ENCODE measurements at places on chromosomes 13 and 19. TPM values are rescaled to one million over a fixed set of nuclear protein-coding genes. Genes with fewer than 3 reads are reported as not detected.

Gene METTL21C
- not detected for total RNA-seq

Gene TOMM40
- total RNA-seq = 75.5 TPM

Gene IQCN
- total RNA-seq = 0.92 TPM

Gene TRPC4
- total RNA-seq = 2.8 TPM

Gene MYPOP
- 6.0 TPM for total RNA-seq

Gene CYP2A6
- not detected for total RNA-seq

Gene COL4A1
- total RNA-seq = 4,558 TPM

Gene ZNF729
- total RNA-seq = not detected

Gene NANOS3
- total RNA-seq = 1.6 TPM

Gene NLRP4
- total RNA-seq = not detected

Gene ING1
- 15.8 TPM for total RNA-seq

Gene IL17D
- total RNA-seq = 10.6 TPM

Gene CNFN
- not detected for total RNA-seq

Gene ICAM4
- total RNA-seq = not detected

Gene APOC1
- total RNA-seq = 2.3 TPM

Gene LMTK3
- not detected for total RNA-seq

Gene IGFL3
- not detected for total RNA-seq

Gene RASGRP4
- total RNA-seq = not detected

Gene TMEM150B
- total RNA-seq = not detected

Gene MRPL57
- 26.7 TPM for total RNA-seq

Gene GJA3
- 0.39 TPM for total RNA-seq

Gene ACP5
- total RNA-seq = 1.9 TPM

Gene FFAR2
- not detected for total RNA-seq

Gene IFNL1
- total RNA-seq = not detected

Gene C19orf47
- 13.1 TPM for total RNA-seq

Gene COMP
- total RNA-seq = not detected

Gene GJB2
- total RNA-seq = not detected

Gene GPR183
- total RNA-seq = 0.58 TPM

Gene HCN2
- total RNA-seq = 1.1 TPM

Gene PBX4
- 0.19 TPM for total RNA-seq

Gene CYP4F2
- not detected for total RNA-seq

Gene ACP4
- not detected for total RNA-seq

Gene COL5A3
- 2.6 TPM for total RNA-seq

Gene KXD1
- 143 TPM for total RNA-seq

Gene F2RL3
- 79.1 TPM for total RNA-seq

Gene ONECUT3
- total RNA-seq = not detected

Gene LILRB5
- total RNA-seq = not detected

Gene RNF17
- 0.58 TPM for total RNA-seq

Gene ZNF229
- total RNA-seq = 10.2 TPM

Gene ASPDH
- not detected for total RNA-seq

Gene ENOX1
- 0.18 TPM for total RNA-seq

Gene ZNF835
- total RNA-seq = 0.18 TPM

Gene FCGBP
- 0.12 TPM for total RNA-seq

Gene AP1M2
- 3.0 TPM for total RNA-seq

Gene HTR2A
- not detected for total RNA-seq

Gene FLT1
- 156 TPM for total RNA-seq

Gene PLK5
- not detected for total RNA-seq

Gene TDRD12
- 0.29 TPM for total RNA-seq

Gene TMEM205
- total RNA-seq = 142 TPM

Gene DZIP1
- 13.0 TPM for total RNA-seq

Gene ERICH4
- not detected for total RNA-seq
